Smooth muscle cell of bladder (primary cell): ENCODE measurements at places on chromosomes 11 and 22. TPM values are rescaled to one million over a fixed set of nuclear protein-coding genes. Genes with fewer than 3 reads are reported as not detected.

Gene KRTAP5-1
- total RNA-seq: not detected in 2 replicates

Gene TRAPPC4
- total RNA-seq: 112 and 118 TPM in 2 replicates

Gene RAB38
- 1.4 and 1.5 TPM in 2 replicates for total RNA-seq

Gene SLC43A1
- 16.8 and 19.9 TPM in 2 replicates for total RNA-seq

Gene TRIM49
- not detected in 2 replicates for total RNA-seq

Gene OR4A5
- not detected in 2 replicates for total RNA-seq

Gene GLYAT
- not detected in 2 replicates for total RNA-seq

Gene CEP126
- 1.1 and 1.3 TPM in 2 replicates for total RNA-seq

Gene TSGA10IP
- not detected in 2 replicates for total RNA-seq

Gene SIAE
- 14.9 and 19.1 TPM in 2 replicates for total RNA-seq

Gene MMP11
- total RNA-seq: 9.2 and 19.8 TPM in 2 replicates

Gene TRIM64
- not detected in 2 replicates for total RNA-seq

Gene SAA2
- total RNA-seq: 0.28 TPM in 1 of 2 replicates, not detected in the other

Gene ANO9
- not detected in 2 replicates for total RNA-seq

Gene SLC6A5
- total RNA-seq: under 0.01 TPM in 1 of 2 replicates, not detected in the other

Gene MOGAT2
- total RNA-seq: not detected in 2 replicates
